ENCODE measurements at places on chromosomes 11 and 22.

DNA sequence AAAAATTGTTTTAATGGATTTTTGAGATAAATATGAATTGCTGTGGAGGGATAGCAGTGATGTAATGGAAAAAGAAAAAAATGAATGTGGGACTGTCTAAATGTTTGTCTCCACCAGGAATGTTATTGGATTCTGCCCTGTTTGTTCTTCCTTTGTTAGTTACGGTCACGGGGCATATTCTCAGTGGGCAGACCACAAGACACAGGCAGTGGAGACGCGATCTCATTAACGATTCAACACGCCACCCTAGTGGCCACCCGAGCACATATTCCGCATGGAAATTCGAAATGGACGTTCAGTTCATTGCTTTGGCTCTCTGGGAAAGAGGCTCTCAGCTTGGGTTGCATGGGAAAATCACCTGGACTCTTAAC lies 151.8 kb upstream of the TTC12 start:
- no peak for DNase-seq

- DNase-seq, result no peak
Observed at GRCh38 chr11:85843929-85844328, 11.3 kb upstream of the CCDC83 start.

- DNase-seq, result no peak
Observed at GRCh38 chr11:70804139-70804837, 406.0 kb downstream of the CTTN start.

GRCh38 chr11:75303544-75304224 lies 47.8 kb downstream of the ARRB1 start:
- no peak for DNase-seq

GRCh38 chr22:19086417-19086816 lies 35.8 kb downstream of the DGCR2 start:
- no peak for DNase-seq

- no peak for DNase-seq
Observed at GRCh38 chr11:130703489-130704190, 212.6 kb downstream of the SNX19 start.

DNA sequence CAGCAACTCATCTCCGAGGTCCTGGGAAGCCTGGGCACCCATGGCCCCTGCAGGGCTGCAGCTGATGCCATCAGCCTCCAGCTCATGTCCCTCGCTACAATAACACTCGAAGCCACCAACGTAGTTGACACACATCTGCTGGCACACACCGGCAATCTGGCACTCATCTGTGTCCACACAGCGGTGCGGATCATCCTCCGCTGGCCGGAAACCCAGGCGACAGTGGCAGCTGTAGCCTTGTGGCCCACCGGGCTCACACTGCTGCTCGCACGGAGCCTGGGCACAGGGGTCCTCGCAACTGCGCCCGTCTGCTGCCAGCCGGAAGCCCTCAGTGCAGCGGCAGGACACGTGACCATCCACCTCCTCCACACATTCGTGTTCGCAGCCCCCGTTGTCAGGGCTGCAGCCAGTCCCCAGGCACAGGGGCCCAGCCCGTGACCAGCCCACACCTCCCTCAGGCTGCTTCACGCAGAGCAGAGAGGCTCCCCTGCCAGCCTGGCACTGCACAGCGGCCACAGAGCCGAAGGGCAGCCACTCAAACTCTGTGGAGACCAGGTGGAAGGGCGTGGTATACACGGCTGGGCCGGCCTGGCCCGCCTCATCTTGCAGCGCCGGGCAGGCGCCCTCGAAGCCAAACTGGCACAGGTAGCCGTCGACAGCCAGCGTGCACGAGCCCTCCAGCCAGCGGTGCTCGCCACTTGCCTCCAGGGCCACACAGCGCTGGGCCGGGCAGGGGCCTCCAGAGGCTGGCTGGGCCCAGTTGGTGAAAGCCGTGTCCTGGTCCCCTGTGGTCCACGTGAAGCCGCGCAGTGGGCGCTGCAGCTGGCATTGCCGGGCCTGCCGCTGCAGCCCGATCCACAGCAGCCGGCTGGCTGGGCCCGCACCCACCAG lies 678 bp downstream of the CD248 start:
- DNase-seq, result no peak

DNA sequence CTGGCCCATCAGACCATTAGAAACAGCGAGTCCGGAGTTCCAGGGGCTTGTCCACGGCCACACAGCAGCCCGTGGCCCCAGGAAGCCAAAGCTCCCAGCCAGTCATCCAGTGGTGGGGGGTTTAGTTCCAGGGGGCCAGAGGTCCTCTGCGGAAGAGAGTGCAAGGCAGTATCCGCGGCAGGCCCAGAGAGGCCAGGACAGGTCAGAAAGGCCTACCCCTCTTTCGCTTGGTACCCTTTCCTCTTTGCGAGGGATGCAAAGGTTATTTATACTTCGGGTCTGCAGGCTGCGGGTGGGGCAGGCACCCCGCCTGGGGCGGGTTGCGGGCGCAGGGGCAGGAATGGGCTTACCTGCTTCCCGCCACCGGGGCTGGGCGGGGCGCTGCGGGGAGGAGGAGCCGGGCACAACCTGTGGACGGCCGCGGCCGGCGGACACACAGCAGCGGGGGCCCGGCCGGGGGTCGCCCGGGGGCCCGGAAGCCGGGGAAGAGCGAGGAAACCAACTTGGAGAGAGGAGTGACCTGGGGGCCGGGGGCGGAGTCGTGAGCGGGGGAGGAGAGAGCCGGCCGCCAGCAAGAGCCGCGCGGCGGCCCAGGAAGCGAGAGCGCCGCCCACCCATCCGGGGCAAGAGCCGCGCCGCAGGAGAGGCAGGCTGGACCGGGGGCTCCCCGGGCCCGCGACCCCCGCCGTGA lies at the start of gene SH3BP1:
SH3BP1 (plus strand) TSS at position 600 of the 691 bp plus-strand sequence. CDS start 119 bp downstream, outside the sequence.
- no peak for DNase-seq

- no peak for DNase-seq
Observed at GRCh38 chr11:46387919-46388618, 3.5 kb downstream of the CHRM4 start.

DNA sequence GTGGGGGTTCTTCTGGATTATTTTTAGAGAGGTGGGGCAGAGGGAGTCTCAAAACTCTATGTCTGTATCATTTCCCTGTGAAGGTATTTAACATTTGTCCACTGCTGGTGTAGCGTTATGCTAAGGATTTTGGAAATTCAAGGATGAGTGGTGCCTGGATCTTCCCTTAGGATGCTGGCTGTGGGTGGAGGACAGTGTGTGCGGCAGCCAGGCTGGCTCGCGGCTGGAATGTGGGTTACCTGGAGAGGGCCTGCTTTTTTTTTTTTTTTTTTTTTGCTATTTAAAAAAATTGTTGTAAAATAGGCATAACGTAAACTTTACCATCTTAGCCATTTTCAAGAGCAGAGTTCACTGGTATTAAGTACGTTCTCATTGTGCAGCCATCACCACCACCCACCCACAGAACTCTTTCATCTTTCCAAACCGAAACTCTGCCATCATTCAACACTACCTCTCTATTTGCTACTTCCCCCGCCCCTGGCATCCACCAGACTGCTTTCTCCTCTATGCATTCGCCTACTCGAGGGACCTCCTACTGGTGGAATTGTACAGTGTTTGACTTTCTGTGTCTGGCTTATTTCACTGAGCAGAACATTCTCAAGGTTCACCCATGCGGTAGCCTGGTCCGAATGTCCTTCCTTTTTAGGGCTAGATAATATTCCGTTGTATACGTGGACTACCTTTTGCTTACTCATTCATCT lies 67.1 kb downstream of the PARVB start:
- DNase-seq, result no peak

- no peak for DNase-seq
Observed at GRCh38 chr11:128214263-128214662, 373.1 kb downstream of the ETS1 start.

DNA sequence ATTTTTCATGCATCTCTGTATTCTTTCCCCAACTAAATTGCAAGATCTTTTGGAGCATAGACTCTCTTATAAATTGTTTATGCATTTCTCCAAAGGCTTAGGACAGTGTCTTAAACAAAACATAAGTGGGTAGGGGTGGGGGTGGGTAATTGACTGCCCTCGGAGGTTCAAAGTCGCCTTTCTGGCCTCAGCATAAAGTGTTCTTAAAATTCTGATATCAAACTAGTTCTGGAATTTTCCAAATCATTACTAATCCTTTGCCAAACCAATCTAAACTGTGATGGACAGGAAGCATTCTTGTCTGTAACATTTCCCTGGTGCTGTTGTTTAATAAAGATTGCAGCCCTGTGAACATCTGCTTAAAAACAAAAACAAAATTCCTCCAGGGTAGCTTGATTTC lies 61.8 kb upstream of the FAT3 start:
- no peak for DNase-seq

- DNase-seq, result no peak
Observed at GRCh38 chr11:18239655-18240054, 3.1 kb upstream of the SAA4 start.

DNA sequence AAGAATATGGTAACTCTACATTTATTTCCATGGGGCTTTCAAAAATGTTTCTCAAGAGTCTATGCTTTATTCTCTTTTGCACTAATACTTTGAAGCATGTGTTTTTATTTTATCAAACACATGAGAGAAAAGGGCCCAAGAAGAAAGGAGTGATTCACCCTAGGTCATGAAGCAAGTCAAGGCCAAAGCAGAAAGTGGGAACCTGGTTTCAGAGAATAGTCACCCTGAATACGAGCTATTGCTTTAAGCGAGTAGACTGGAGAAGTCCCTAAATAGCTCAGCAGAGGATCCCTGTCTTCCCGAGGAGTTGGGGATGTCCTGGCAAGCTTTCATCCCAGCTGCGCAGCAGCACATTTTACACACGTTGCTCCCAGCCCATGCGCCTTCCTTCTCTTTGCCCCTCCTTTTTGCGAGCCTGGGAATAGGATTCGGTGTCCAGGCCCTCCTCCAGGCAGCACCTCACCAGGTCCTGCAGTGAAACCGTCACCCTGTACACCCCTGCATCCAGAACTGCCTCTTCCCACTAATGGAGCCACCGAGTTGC lies 19.1 kb downstream of the MPEG1 start:
- DNase-seq, result no peak
